CD4-positive, alpha-beta T cell treated with Interleukin-21 for 1 hour (primary cell): ENCODE measurements at places on chromosomes 12 and 14.

DNA sequence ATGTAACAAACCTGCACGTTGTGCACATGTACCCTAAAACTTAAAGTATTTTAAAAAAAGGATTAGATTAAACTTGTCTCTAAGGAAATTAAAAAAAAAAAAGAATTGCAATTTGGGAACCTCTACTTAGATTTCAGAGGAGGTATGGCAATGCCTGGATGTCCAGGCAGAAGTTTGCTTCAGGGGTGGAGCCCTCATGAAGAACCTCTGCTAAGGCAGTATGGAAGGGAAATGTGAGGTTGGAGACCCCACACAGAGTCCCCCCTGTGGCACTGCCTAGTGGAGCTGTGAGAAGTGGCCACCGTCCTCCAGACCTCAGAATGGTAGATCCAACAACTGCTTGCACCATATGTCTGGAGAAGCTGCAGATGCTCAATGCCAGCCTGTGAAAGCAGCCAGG is 279.6 kb upstream of the CCDC196 start:
- DNase-seq: no peak

- no peak for DNase-seq
These were observed 13.7 kb upstream of the WSCD2 start for GRCh38 chr12:108115123-108116121.

DNA sequence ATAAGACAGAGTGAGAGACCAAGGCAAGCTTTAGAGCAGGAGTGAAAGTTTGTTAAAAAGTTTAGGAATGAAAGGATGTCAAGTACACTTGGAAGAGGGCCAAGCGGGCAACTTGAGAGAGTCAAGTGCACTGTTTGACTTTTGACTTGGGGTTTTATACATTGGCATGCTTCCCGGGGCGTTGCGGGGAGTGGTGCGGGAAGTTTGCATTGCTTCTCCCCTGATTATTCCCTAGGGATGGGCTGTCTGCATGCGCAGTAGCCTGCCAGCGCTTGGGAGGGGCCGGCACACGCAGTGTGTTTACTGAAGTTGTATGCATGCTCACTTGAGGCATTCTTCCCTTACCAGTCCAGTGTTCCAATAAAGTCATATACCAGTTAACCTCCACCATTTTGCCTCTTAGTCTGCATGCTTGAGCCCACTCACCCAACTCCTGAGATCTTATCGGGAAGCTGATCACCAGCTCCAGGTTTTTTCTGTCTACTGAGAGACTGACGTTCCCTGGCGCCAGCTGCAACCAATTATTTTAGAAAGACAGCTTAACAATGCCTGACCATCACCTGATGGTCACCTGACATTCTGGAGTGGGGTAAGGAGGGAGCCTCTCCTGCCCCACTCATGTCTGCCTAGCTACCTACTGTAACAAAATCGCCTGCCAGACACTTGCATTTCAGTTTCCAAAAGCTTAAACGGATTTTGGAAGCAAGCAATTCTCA is 53.2 kb downstream of the DACT1 start:
- no peak for DNase-seq

DNA sequence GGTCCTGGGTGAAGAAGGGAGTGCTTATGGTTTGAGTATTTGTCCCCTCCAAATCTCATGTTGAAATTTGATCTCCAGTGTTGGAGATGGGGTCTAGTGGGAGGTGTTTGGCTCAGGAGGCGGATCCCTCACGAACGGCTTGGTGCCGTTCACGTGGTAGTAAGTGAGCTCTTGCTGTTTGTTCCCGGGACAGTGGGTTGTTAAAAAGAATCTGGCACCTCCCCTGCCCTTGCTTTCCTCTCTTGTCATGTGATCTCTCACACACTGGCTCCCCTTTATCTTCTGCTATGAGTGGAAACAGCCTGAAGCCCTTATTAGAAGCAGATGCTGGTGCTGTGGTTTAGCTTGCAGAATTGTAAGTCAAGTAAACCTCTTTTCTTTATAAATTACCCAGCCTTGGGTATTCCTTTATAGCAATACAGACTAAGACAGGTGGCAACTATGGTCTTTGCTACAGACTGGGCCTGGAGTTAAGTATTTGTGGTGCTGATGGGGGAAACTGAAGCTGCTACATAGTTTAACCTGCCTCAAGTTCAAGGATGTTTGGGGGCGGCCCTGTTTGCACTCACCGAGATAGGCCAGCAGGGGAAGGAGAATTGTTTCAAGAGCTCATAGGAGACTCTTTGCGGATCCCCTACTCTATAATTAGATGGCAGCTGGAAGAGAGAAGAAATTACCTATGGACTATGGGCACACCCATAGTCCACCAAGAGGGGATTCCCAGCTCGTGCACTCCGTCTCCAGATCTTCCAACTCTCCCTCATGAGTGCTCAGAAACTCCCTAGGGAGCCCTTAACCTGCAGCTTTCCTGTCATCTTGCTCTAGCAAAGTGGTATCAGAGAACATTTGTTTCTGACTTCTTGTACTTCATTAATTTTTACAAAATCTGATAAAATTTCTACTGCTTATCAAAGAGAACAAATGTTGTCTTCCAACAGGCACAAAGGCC is 164.6 kb downstream of the SLC15A5 start:
- DNase-seq: no peak

DNA sequence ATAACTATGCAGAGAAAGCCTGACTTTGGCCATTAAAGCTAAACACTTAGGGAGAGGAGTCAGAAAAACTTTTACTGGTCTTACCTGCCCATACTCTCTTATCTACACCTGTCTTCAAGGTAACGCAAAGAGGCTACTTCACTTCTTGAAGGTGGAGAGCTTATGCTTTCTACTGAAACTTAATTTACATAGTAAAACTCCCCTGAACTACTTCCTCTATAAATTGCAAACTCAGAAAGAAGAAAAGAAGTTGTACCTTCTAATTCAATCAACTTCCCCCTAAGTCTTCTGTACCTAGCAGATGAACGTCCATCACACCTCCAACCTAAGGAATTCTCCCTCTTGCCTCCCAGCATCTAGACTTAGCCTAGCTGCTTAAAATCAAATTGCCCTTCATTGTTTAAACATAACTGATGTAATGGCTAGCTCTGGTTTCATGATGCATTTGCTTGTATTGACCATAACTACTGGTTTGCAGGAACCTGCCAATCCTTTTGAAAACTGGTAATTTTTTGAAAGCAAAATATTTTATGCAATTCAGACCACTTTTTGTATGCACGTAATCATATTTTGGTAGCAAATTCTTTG is 87.7 kb downstream of the STON2 start:
- DNase-seq: no peak

DNA sequence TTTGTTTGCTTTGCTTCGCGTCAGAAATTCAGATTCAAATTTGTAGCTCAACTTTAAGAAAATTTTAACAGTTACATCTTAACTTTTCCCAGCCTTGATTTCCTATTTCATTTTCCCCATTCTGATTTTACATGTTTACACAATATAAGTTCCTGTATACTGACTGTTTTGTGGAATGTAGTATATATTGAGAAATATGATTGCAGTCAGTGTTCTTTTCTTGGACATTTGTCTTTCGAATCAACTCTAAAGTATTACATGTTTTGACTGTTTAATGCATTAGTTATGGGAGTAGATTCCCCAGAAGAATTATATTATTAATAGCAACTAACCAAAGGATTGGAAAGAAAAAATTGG is 48.1 kb downstream of the PRKCH start:
- no peak for DNase-seq

- DNase-seq: no peak
These were observed 3.3 kb downstream of the FAR2 start for GRCh38 chr12:29152223-29152868.

GRCh38 chr12:19988948-19989347 is 379.4 kb upstream of the PDE3A start:
- DNase-seq: no peak

- no peak for DNase-seq
These were observed 9.6 kb downstream of the FAIM2 start for GRCh38 chr12:49893753-49894750.

GRCh38 chr14:58430156-58430555 is 2.6 kb downstream of the KIAA0586 start:
- no peak for DNase-seq

DNA sequence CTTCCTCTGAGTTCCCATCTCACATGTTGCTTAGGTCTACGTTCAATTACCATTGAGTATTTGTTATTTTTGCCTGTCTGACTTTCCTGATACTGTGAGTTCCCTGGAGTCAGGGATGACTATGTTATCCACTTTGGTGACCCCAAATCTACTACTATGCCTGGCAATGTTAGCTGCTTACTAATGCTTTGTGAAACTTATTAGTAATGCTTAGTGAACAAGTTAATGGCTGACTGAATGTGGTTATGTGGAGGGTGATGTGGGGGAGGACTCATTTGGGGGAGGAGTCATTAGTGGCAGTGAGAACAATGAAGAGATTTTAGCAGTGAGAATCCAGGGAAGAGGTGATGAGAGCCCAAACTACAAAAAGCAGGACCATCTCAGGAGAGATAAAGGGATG is 121.6 kb downstream of the KTN1 start:
- no peak for DNase-seq
